ENCODE measurements at places on chromosomes 16 and 17.

GRCh38 chr17:58316260-58316960 is 12.2 kb downstream of the TSPOAP1 start:
- no peak for DNase-seq

DNA sequence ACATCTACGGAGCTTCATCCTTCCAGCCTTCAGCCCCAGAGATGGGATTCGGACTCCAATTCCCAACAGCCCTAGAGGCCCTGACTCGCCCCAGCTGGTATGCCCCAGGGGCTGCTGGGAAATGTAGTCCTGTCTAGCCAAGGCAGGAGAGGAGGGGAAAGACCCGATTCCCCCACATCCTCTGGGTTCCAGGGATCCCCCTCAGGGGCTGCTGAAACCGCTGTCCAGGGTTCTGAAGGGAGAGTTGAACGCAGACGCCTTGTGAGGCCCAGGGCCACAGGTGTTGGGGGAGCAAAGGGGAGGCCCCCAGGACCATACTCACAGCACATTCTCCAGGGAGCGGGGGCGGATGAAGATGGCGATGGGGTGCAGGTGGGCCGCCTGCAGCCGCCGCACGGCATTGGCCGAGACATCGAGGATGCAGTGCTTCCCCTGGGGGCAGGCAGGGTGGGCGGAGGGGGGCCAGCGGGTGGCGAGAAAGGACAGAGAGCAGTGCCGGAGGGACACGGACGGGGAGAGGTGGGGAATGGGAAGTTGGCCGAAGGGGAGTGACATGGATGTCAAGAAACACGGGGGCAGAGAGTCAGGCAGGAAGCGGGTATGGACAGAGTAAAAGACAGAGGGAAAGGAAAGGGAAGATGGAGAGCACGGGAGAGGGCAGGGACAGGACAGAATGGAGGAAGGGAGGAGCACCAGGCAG is 12.6 kb upstream of the ASGR1 start:
- no peak for DNase-seq

DNA sequence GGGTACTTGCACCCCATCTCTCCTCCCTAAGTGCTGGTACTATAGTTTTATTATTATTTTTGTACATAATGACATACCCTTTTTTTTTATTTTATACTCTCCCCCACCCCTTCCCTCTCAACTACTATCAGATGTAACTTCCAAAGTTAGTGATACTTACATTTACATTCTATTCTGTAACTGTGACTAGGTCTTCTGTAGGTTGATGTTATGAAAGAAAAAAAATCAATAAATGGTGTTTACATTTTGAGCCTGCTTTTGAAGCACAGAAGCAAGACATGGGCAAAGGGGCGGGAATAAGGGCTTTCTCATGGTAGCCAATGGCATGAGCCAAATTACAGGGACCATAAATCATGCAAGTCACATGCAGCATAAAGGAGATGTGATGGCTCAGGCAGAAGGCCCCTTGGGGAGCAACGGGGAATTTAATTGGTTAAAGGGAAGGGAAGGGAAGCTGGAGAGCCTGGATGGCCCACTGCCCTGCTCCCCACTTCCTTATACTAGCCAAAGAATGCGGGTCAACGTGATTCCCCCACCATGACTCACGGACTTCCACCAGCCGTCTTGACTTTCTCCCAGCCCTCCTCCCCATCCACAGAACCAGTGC is 2.4 kb upstream of the ACSF2 start:
- no peak for DNase-seq

DNA sequence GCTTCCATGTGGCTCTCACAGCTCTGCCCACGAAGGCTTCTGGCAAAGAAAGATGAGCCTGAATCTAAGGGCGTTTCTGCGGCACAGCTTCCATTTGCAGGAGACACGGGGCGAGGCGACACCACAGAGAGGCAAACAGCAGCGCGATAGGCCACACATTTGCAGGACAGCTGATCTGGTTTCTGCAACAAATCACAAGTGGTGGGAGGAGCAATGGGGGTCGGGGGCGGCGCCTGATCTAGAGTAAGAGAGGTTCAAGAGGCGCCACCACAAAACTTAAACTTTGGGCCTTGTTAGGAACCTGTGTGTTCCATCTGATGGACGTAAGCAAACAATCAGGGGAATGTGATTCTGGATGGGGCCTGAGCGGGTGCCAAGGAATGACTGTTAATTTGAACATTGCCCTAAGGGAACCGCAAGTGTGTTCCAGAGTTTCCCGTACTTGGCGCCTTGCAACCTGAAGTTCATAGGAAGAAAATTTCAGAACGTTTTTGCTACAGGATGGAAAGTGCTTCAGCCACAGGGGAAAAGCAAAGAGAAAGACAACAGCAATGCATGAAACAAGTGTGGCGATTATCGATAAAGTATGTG is 18.9 kb upstream of the ENPP7 start:
- no peak for DNase-seq

DNA sequence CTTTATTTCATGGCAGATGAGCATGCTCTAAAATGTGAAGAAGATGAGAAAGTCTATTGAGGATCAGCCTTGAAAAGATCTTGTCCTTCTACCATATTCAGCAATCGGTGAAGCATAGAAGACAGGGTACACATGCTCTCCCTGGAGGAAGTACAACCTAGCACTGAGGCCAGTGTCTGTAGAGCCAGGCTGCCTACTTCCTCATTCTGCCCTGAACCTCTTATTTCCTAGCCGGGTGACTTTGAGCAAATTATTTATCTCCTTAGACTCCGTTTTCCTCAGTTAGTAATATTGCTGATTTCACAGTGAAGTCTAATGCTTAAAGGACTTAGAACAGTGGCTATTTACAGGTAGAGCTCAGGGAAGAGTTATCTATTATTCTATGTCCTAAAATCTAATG is 58.4 kb downstream of the TMEM100 start:
- DNase-seq, result no peak

DNA sequence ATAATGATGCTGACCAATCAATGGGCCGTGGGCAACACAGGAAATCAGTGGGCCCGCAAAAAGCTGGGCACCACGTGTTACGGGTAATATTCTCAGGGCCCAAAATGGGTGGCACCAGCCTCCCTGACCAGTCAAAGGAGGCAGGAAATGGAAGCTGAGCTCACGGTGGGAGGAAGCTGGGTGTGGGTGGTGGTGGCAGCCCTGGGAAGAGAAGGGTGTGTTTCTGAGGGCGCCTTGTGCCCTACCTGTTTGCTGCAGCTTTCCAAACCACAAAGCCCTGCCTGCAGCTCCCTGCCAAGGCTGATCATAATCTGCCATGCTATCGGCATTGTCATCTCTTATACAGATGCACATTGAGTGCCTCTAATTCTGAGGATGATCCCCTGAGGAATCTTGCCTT is 457.9 kb downstream of the SLC39A11 start:
- DNase-seq, result no peak

- DNase-seq, result no peak
Measured at GRCh38 chr16:77723108-77723514, 797 bp downstream of the NUDT7 start.

DNA sequence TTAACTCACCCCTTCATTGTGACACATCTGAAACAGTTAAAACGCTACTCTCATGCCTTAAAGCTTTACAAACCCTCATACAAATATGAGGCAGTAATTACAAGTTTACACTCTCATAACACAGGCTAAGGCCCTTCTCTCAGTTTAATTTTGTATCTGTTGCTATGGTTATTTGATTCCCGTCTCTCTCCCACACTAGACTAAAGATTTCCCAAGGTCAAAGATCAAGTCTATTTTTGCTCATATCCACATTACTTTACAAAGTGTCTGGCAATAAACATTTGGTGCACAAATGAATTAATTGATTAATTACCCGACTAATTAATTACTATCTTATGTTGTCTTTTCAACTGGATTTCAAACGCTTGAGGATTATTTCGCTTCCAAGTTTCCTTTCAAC is 86.4 kb upstream of the MYOCD start:
- DNase-seq, result no peak

DNA sequence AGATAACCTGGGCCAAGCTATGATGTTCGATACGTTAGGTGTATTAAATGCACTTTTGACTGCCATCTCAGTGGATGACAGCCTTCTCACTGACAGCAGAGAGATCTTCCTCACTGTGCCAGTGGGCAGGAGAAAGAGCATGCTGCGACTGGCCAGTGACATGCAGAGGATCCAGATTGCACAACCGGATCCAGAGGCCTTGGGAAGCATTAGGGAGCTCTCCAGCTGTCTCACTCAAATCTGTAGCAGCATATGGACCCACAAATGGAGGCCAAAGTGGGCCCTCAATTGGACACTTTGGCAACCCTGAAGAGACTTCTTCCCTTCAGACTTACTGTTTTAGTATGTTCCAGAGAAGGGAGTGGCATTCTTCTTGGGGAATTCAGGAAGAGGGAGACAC is 20.9 kb downstream of the PDZD9 start:
- DNase-seq, result no peak

GRCh38 chr16:88170528-88170991 is 212.2 kb upstream of the ZNF469 start:
- DNase-seq, result peak; percentile 17

GRCh38 chr16:4814542-4815173 is 12.2 kb upstream of the ROGDI start:
- no peak for DNase-seq

- no peak for DNase-seq
Measured at GRCh38 chr17:19510903-19511302, 22.8 kb upstream of the SLC47A1 start.

GRCh38 chr16:50310308-50311133 is 44.2 kb downstream of the ADCY7 start:
- no peak for DNase-seq

- no peak for DNase-seq
Measured at GRCh38 chr16:9798952-9799580, 383.2 kb downstream of the GRIN2A start.

DNA sequence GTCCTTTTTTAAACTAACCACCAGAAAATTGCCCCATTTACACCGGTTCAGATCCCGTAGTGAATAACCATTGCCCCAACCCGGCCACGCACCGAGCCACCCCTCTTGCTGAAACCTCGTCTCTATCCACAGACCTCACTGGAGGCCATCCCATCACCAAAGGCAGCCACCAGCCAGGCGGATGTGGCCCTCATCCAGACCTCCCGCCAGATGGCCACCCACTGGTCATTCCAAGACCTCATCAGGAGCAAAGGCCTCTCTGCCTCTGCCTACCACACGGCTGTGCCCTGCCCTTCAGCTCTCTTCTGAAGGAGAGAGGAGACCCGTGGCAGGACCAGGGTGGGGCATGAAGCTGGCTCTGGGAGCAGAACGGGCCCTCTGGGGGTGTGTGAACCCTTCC is 38.2 kb upstream of the CDH5 start:
- DNase-seq, result no peak

DNA sequence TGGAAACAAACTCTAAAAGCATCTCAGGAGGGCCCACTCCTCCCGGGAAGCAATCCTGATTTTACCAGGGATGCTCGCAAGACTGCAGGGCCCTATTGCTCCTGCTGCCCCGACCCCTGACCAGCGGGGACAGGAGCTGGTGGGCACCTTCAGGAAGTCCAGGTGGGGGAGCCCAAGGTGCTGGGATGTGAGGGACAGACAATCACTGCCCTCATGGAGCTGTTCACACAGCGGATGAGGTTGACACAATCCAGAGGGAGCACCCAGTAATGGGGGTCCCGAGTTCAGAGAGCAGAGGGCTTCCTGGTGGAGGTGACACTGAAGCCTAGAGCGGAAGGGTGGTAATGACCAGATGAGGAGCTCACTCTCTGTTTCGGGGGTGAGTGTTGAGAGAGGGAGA is 126.2 kb downstream of the FOXL1 start:
- no peak for DNase-seq

DNA sequence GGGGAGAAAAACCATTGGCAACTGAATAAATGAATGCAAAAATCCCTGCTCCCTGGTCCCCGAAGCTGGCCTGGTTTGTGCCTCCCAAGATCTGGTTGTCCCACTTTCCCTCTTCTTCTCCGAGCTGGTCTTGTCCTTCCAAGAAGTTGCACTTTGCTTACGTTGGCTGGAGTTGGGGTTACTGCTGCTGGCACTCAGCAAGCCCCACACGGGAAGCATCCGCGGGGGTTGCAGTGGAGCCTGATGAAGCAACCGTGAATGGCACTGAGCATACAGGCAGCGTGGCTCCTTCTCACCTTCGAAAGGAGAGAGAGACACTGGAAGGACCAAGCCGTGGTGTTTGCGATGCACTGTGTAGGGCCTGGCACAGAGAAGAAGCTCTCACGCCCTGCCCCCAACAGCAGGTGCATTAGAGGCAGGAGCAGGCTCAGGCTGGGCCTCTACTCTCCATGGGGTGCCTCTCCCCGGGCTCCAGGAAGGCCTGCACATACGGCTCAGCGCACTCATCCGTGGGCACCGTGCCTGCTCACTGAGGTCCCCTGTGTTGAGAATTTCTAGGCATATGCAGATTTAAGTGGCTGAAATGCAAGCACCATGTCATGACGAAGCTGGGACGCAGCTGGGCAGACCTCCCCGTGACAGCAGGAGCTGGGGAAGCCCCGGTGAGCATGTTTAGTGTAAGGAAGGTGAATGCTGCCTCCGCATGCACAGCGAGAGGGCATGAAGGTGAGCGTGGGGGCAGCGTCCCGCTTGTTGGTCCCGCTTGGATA is 12.1 kb downstream of the CA5A start:
- peak; percentile 50 for DNase-seq

DNA sequence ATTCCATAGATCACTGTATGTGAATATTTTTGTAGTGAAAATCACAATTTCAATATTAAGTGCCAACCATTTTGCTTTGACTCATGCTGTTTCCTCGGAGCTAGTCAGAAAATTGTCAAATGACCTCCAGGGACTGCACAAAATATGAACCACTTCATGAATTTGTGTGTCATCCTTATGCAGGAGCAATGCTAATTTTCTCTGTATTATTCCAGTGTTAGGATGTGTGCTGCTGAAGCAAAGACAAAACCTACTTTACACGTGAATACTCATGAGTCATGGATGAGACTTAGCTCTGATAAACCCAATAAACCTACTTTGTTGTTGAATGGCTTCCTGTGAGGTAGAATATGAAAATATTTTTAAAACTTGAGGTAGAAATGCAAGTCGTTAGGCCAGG is 65.2 kb downstream of the SHCBP1 start:
- no peak for DNase-seq

GRCh38 chr17:72465191-72466024 is 344.6 kb downstream of the SOX9 start:
- DNase-seq, result no peak

- DNase-seq, result peak; percentile 22
Measured at GRCh38 chr17:75241996-75242460, 19.4 kb downstream of the GGA3 start.

DNA sequence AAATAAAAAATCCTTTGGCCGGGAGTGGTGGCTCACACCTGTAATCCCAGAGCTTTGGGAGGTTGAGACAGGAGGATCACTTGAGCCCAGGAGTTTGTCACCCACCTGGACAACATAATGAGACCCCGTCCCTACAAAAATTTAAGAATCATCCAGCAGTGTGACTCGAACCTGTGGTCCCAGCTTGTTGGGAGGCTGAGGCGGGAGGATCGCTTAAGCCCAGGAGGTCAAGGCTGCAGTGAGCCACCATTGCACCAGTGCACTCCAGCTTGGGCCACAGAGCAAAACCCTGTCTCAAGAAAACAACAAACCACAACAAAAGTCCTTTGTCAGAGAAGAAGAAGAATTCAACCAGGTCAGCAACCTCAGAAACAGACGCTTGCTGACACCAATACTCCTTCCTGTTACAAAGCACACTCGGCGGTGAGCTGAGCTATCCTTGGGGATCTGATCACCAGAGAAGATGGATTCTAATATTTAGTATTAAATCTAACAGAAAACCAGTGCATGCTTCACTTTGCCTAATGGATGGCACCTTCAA is 12.9 kb upstream of the PVALEF start:
- DNase-seq, result no peak

GRCh38 chr16:78689028-78689427 is 589.6 kb downstream of the WWOX start:
- no peak for DNase-seq
